ENCODE measurements at places on chromosomes 2 and 18.

- no peak for DNase-seq
Observed at GRCh38 chr2:240499309-240500301, 58.2 kb downstream of the ANKMY1 start.

GRCh38 chr2:120253021-120253882 is 600 bp downstream of the RALB start:
- DNase-seq, result peak; percentile 70

GRCh38 chr18:57737400-57738060 is 65.6 kb downstream of the ATP8B1 start:
- DNase-seq, result no peak

DNA sequence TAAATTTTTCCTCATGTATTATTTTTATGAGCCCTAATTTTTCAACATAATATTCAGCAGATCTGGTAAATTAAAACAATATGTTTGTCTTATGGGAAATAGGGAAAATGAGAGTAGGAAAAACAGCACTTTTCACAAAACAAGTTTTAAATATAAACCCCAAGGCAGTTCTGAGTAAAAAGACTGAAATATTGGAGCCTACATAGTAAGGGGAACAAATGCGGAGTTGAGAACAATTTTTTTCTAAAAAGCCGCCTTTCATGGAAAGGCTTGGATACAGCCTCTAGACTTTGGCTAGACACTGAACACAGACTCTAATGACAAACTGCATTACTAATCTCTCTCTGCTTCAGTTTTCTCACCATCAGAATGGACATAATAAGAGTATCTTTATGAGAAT is 174.1 kb downstream of the NOL4 start:
- DNase-seq, result no peak

DNA sequence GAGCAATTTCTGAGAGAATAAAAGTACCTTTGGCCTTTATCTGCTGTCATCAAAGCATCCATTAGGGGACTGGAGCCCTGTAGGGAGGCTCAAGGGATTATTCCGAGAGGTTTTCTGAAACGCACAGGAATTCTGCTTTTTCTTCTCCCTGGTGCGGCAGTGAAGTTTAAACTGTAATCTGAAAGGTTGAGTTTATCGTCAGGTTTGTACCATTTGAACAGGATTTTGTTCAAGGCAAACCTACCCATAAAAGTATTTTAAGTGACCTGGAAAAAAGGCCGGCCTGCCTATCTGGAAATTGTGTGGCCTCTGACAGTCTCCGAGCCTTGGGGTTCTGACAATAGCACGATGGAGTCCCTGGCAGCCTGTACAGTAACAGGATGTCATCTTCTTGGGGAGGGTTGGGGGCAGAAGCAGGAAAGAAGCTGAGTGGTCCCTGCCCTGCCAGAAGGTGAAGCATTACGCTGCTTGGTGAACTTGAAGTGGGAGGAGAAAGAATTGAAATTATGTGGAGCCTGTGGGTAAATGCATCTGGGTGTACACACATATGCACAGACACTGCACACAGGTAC is 272.0 kb downstream of the CYRIA start:
- no peak for DNase-seq

GRCh38 chr2:102809291-102810189 is 47.7 kb downstream of the TMEM182 start:
- DNase-seq, result no peak

DNA sequence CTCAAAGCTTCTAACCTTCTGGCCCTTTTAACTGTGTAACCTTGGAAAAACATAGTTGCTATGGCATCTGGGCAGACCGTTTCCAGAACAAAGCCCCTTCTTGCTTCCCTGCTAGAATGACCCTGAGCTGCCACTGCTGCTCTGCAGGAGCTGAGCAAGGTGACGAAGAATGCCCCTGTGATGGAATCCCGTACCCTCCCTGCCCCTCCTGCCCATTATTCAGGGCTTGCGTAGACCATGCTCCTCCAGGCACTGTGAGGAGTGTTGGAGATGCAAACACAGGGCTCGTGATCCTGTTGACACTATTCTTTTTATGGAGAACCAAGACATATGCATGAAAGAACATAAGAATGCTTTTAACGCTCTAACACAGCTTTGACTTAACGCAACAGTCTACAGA is 191.1 kb downstream of the CDH2 start:
- no peak for DNase-seq

DNA sequence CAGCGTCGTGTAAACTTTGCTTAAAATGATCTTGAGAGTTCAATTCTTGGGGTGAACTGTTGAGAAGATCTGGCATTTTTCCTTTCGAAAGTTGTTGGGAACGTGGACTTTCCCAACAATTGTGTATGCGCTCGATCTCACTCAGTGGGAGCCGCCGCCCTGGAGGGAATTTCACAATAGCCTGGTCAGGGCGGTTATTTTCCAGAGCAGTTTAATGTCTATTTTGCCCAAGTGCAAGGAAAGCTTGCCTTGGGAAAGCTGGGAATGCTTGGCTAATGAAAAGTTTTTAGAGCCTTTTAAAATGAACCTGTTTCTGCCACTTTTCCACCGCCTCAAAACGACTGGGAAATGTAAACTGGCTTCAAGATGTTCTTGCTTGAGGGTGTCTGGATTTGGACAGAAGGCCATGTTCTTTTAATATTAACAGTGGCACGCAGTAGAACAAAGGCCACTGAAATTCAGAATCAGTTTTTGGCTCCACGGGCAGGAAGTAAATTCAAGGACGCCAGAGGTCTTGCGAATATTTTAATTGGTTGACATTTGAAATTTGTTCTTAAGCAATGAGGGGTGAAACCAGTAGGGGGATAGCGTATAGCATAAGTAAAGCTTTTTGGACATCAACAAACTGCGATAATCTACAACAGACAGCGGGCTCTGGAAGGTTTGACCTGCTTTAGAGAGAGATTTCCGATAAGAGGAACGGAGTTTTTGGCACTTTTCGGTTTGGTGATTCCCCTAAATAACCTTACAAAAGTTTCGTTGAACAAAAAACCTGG is 1.2 kb downstream of the CFLAR start:
- DNase-seq, result peak; percentile 92

DNA sequence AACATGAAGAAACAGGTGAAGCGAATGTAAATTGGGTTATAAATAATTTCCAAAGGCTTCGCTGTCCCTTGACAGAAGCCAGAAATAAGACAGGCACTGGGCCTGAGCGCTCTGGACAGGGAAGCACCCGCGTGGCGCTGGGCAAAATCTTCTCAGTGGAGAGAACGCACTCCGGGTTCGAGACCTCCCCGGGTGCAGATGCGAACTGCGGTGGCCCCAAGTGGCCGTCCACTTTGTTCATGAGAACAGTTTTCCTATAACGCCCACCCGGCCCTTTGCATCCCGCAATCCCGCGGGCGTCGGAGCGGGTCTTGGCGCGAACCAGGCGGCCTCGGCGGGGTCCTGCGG is 651 bp upstream of the DPYSL5 start:
- no peak for DNase-seq

GRCh38 chr2:141810148-141810547 is 320.7 kb downstream of the LRP1B start:
- DNase-seq, result no peak

DNA sequence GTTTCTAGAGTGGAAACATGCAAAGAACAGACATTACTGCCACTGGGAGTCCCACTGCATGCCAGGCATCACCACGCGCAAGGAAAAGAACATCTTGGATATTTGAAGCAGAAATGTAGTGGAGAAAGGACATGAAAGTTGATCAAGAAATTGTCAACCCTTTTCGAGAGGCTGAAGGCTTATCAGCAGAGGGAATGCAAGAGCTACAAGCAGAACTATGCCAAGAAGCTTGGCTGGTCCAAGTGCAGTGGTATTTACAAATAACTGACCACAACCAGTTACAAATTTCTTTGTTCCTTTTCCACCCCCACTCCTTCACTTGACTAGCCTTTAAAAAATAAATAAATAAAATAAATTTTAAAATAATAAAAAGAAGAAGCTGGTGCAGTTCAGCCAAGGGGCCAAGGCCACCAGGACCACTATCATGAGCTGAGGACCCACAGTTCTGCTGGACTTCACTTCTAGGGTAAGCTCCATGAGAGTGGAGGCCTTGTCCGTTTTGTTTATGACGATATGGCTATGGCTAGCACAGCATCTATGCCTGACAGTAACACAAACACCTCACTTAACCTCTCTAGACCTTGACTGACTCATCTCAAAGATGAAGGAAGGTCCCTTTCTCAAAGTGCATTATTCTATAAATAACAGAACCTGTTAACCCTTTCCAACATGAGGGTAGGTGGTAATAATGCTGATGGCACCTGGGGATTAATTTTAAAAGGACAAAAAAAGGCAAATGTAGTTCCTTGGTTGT is 20.9 kb downstream of the MARCHF4 start:
- no peak for DNase-seq

DNA sequence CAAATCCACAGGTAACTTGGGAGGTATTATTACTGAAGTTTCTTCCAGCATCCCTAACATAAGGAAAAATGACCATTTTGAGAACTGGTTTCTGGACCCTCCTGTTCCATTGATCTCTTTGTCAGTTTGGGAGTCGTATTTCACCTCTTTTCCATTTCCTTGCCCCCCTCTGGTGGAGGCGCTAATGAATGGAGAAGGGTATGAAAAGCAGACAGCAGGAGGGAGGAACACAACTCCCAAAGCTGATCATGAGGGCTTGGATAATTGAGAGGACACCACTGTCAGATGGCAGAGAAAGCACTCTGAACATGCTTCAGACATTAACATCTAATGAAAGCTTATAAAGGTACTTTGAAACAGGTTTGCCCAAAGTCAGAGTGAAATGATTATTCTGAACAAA is 56.6 kb upstream of the TLK1 start:
- DNase-seq, result no peak

DNA sequence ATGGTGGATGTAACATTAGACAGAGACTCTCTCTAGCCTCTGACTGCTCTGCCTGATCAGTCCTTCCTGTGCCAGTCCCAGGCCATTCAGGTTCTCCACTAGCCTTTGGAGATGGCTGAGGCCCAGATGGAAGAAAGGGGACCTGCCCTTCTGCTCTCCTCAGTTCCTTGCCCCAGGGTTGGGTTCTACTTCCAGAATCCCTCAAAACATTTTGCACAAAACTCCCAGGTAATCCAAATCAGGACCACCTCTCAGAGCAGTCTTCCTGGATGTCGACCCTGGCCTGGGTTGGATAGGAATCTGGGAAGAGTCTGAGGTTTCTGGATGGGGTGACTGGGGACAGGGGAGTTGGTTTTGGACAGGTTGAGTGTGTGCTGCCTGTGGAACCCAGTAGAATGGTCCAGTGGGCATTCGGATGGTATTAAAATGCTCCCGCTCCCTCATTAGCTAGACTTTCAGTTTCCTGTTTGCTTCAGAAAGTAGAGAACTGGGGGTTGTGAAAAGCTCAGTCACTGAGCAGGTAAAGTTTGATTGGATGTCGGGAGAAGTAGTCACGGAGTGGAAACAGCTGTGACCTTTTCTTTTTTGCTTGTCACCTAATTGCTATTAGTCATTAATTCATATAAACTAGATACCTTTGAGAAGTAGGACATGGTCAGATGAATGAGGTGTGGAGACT is 37.9 kb downstream of the DPYSL5 start:
- no peak for DNase-seq

DNA sequence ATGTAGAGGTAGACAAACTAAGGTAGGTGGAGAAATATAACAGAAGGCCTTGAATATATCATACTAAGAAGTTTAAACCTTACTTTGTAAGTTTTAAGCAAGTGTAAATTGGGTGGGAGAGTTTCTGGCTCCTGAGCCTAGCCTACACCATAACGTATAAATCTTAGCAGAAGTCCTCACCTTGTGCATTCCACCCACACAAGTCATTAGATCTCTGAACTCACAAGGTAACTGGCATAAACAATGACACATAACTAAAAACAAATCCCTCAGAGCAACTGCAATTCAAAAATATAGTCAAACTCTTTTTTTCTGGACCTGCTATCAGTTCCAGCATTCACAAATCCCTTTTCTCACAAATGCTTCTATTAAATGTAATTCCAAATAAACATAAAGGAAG is 9.4 kb downstream of the REV1 start:
- no peak for DNase-seq

GRCh38 chr2:148614014-148614321 is 30.6 kb upstream of the EPC2 start:
- DNase-seq, result no peak

DNA sequence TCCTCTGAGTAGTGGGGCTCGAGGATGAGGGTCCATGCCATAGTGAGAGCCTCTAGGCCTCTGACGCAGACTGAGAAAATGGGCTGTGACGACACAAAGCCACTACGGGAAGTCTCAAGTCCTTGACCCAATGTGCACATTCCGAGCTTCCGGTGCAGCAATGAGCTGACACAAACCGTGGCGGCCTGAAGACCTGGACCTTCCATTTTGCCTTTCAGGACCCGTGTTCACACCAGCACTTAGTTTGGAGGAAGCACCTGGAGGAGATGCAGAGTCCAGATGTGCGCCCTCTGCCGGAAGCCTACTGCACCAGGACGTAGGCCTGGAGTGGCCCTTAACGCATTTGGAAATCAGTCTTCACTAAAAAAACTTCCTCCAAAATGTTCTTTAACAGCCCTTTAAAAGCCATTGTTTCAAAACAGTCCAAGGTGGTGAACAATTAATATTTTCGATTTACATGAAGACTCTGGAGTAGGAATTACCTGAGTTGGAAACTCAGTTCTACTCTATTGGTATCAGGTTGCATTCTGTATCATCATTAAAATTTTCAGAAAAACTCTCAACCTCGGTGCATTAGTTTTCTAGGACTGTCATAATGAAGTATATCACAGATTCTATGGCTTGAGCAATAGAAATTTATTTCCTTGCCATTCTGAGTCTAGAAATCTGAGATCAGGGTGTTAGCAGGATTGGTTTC is 33.9 kb downstream of the BMP10 start:
- peak; percentile 95 for DNase-seq

DNA sequence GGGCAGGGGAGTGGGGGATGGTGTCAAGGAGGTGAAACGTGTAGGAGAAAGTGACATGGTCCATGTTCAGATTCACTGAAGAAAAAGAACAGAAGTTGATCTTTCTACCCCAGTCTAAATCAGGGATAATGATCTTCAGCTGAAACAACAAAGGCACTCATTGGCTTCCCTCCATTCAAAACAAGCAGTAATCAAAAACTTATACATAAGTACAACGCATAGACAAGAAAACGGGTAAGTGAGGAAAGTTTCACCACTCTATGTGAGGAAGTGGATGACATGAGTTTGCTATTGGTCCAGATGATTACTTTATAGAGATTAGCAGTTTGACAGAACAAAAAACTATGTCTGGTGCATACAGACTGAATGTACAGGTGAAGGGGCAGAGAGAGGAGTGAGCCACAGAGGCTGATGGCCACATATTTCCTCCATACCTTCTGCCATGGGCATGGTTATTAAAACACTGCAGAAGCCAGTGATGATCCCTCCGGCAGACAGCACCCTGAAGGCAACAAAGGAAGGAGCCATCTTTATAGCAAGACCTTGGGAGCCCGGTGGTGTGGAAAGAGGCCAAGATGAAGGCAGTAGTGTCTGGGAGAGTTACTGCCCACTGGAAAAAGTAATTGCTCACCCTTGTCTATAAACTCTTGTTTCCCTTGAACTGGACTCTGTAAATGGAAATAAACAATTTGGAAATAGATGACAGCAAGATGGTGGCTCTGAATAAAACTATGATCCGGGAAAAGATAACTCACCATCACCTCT is 57.7 kb downstream of the SLC25A12 start:
- no peak for DNase-seq

- peak; percentile 99 for DNase-seq
Observed at GRCh38 chr2:96739633-96740428, at the start of gene LMAN2L. TSS of gene LMAN2L (minus strand) at chr2:96740064. CDS start at chr2:96740040, 24 bp downstream.
